ENCODE measurements at places on chromosomes 12 and 14.

DNA sequence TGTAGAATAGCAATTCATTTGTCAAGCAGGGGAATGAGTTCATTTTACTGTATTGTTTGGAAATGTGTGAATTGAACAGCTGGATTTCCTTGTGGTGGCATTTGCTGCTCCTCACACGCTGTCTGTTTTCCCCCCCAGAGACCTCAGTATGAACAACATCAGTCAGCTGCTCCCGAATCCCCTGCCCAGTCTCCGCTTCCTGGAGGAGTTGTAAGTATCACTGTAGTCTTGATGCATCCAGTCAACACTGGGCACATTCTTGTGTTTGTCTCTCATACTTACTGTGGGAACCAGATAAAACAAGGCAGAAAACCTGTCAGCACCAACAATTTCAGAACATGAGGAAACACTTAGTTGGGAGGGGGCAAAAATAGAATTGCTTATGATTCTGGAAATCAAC lies 64.9 kb downstream of the LGR5 start:
- DNase-seq: peak; percentile 14

DNA sequence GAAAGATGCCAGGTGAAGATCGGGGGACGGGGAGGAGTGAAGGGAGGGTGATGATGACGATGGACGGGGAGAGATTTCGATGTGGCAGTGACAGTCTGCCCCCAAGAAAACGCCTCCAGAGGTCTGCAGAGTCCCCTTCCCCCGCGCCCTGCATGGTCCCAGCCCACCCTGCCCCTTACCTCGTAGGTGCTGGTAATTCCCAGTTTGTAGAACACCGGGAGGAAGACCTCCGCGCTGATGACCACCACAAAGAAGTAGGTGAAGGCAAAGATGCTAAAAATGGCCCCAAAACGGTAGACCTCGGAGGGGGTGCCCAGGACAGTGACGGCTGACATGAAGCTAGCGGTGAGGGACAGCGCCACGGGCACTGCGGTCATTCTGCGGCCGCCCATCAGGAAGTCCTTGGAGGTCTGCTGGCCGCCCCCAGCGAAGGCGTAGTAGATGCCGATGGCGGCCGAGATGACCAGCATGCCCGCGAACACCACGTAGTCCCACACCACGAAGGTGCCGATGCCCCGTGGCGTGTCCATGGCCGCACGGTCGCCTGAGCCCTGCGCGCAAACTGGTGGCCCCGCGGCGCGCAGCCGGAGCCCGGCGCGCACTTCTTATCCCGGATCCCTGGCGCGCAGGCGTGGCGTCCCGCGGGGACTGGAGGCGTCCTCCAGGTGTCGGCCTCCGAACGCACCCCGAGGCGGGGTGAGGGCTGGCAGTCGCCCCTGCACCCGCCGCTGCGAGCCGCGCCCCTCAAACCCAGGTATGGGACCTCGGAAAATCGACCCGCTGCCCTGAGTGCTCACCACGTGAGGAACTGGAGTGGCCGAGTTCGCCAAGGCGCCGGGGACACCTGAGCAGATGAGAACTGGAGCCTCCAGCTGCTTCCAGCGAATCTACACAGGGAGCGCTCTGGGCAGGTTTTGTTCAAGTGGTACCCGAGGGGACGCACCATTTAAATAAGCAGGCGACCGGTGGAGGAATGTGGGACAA lies at the start of gene SLC5A8:
Gene SLC5A8, minus strand, starts transcription at position 920 of the 984 bp plus-strand sequence. Its CDS starts 390 bp downstream, at position 530.
- no peak for DNase-seq

GRCh38 chr14:65019944-65020566 lies 33.4 kb downstream of the FNTB start:
- DNase-seq: peak; percentile 77

GRCh38 chr12:82838131-82838551 lies 151.4 kb downstream of the TMTC2 start:
- no peak for DNase-seq

GRCh38 chr12:26524862-26525465 lies 308.0 kb downstream of the ITPR2 start:
- no peak for DNase-seq

GRCh38 chr12:92911339-92911738 lies 17.8 kb downstream of the EEA1 start:
- DNase-seq: no peak
